ENCODE measurements at places on chromosomes 3 and 15.

DNA sequence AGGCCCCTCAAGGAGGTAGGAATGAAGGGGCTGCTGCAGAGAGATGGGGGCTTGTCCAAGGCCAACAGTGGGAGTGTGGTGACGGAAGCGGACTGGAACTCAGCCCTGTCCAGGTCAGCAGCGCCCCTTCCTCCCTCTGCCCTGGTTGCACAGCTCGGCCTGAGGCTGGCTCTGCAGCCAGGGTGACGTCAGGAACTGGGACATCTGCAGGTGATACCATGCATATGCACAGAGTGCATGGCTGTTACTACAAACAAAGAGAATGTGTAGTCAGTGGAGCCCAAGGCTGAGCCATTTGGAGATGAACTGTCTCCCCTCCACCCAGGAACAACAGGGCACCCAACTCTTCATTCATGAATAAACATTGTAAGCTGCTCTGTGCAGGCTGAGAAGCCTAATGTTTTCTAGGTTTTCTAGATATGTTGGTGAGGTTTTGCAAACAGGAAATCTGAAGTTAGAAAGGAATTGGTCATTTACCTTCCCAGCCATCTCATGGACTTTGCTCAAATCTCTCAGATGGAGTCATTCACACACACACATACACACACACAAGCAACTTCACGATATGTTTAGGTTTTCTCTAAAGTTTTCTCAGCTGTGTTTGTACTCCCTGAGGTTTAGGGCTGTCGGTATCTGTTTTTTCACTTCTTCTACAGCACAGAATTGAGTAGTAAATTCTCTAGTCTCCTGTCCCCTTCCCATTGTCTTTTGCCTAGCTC is 117.2 kb downstream of the TLE3 start:
- DNase-seq = no peak

GRCh38 chr3:151859905-151860304 is 13.5 kb upstream of the SUCNR1 start:
- no peak for DNase-seq

- DNase-seq = no peak
These were observed 79.6 kb downstream of the SOX2 start for GRCh38 chr3:181791056-181791955.

GRCh38 chr3:106814231-106814630 is 563.0 kb upstream of the CCDC54 start:
- no peak for DNase-seq

GRCh38 chr15:89002281-89002761 is 85.9 kb upstream of the ABHD2 start:
- no peak for DNase-seq

- no peak for DNase-seq
These were observed at the start of gene DAZL for GRCh38 chr3:16604887-16605602. DAZL (minus strand) TSS chr3:16605423; CDS start chr3:16605205, 218 bp downstream.

GRCh38 chr3:52557011-52557960 is 20.9 kb downstream of the UQCC5 start:
- no peak for DNase-seq

GRCh38 chr15:31440754-31441311 is 114.2 kb downstream of the KLF13 start:
- DNase-seq = no peak

DNA sequence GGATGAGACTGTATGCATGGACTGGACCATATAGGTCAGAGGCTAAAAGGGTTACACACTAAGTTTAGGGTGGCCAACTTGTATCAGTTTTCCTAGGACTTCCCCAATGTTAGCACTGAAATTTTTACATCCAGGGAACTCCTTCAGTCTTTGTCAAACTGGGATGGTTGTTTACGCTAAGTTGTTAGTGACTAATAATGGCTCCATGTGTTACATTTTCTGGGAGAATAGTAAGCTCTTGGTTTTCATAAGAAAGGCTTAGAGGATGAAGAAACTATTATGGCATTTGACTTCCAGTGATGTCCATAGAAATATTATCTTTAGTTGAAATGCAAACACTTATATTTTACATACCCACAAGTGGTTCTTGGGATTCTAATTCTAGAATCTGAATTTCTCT is 57.9 kb upstream of the ST3GAL6 start:
- no peak for DNase-seq

DNA sequence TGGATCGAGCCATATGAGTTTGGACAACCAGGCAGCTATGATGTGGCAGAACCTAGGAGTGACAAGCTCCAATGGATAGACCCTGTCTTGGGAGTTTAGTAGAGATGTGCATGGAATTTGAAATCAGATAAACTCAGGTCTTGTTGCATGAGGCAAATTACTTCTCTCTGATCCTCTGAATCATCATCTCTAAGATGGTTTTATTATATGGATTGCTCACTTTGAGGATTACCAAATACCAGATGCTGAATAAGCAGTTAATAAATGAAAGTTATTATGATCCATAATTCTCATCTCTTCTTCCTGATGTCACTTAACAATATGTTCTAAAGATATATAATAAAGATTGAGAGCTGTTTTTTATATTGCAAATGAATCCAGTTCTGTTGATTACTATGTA is 622.2 kb downstream of the NTRK3 start:
- DNase-seq = no peak

DNA sequence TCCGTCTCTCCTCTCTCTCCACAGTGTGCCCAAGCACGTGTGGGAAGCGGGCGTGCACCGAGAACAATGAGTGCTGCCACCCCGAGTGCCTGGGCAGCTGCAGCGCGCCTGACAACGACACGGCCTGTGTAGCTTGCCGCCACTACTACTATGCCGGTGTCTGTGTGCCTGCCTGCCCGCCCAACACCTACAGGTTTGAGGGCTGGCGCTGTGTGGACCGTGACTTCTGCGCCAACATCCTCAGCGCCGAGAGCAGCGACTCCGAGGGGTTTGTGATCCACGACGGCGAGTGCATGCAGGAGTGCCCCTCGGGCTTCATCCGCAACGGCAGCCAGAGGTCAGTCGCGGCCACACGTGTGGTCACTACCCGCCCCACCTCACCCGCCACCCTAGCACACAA is 116.3 kb downstream of the PGPEP1L start:
- no peak for DNase-seq
